ENCODE measurements at places on chromosomes 12 and 14. TPM values are rescaled to one million over a fixed set of nuclear protein-coding genes. Genes with fewer than 3 reads are reported as not detected.

DNA sequence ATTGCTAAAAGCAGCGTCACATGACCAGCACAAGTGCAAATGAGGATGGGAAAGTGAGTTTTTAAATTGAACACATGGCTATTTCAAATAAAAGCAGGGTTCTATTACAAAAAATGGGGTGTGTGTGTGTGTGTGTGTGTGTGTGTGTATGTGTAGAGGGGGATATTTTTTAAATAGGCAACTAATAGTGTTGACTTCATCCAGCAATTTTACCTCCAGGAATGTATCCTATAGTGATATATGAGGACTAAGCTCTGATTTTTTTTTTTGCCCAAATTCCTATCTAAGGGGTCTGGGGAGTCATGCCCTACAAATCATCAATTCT is 78.9 kb upstream of the AMN1 start:
- no peaks in the 10 kb centered on the region for H3K4me1 ChIP-seq
- H3K4me3 ChIP-seq, result no peak overlapping the region
- DNase-seq, result no peak

- H3K4me1 ChIP-seq, result no peaks in the 10 kb centered on the region
- no peaks in the 10 kb centered on the region for H3K27me3 ChIP-seq
- H3K4me3 ChIP-seq, result no peak overlapping the region
Measured at GRCh38 chr12:112175361-112176155, 50.2 kb downstream of the TRAFD1 start.

DNA sequence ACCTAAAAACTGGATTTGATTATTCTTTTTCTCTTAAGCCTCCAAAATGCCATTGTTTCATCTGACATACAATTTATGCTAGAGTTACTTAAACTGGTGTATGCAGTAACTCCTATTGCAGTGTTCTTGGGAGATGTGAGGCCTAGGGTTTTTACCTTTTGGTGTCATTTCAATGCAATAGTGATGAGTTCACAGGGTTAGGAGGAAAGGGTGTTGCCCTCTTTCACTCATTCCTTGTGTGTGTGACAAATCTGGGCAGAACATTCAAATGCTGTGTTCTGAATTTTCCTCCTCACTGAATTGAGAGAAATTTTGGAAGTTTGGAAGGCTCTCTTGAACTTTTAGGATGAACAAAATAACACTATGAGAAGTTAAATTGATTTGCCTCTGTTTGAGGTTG is 69.9 kb downstream of the IGF1 start:
- H3K27ac ChIP-seq, result no peak overlapping the region
- H3K4me1 ChIP-seq, result no peaks in the 10 kb centered on the region
- H3K36me3 ChIP-seq, result no peaks in the 10 kb centered on the region
- no peak overlapping the region for H3K4me3 ChIP-seq

Gene INSM2
- not detected for total RNA-seq

DNA sequence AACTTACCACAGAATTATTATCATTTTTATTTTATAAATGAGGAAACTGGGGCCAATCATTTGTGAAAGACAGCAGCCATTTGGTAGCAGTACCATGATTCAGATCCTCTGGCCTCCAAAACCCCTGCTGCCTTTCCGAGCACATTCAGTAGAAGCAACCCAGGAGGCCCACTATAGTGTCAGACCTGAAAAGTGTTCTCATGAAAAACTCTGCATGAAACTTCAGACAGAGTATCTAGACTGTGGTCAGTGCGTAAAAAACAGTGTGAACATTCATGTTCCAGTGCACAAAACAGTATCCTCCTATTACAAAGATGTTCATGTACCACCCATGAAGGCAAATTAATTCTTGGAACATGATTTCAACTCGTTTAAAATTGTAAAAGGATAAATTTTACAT is 112.0 kb downstream of the EPS8 start:
- H3K4me3 ChIP-seq, result no peak overlapping the region
- no peaks in the 10 kb centered on the region for H3K36me3 ChIP-seq
- no peaks in the 10 kb centered on the region for H3K27me3 ChIP-seq
- no peak overlapping the region for H3K27ac ChIP-seq

DNA sequence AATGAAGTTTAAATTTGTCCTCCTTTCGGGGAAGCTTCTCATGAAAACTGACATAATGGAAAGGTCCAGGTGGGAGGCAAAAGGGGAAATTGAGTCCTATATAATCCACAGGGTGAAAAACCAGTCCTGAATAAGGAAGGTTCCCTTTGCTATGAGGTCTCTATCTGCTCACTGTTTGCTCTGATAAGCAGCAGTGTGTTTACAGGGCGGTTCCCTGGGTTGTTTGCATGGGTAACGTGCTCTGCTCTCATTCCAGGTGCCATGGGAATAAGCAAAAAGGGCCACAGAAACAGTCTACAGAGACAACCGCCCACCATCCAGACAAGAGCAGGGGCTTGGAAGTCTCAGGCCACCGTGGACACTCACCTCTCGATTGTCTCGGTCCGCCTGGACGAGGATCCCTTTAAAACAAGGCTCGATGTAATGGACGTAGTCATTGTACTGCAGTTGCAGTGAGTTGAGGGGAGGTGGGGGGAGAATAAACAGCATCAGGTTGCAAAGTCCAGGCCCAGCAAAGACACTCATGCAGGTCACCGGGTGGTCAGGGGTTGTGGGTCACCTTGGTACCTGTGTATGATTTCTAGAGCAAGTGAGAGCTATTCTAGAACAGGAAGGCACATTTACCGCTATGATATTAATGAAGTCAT is 32.7 kb downstream of the CACNA2D4 start:
- no peaks in the 10 kb centered on the region for H3K4me1 ChIP-seq
- no peak for DNase-seq
- H3K4me3 ChIP-seq, result no peak overlapping the region
- no peaks in the 10 kb centered on the region for H3K36me3 ChIP-seq

- no peak overlapping the region for H3K4me3 ChIP-seq
- no peaks in the 10 kb centered on the region for H3K27me3 ChIP-seq
- H3K27ac ChIP-seq, result no peak overlapping the region
Measured at GRCh38 chr12:116150452-116150851, 127.0 kb downstream of the MED13L start.

GRCh38 chr14:75303381-75303789 is 24.8 kb downstream of the FOS start:
- H3K27me3 ChIP-seq, result no peaks in the 10 kb centered on the region
- H3K27ac ChIP-seq, result no peak overlapping the region

GRCh38 chr12:90062799-90063198 is 354.2 kb upstream of the ATP2B1 start:
- H3K36me3 ChIP-seq, result no peaks in the 10 kb centered on the region
- no peaks in the 10 kb centered on the region for H3K27me3 ChIP-seq
- H3K27ac ChIP-seq, result no peak overlapping the region

Gene KRT2
- not detected for total RNA-seq

DNA sequence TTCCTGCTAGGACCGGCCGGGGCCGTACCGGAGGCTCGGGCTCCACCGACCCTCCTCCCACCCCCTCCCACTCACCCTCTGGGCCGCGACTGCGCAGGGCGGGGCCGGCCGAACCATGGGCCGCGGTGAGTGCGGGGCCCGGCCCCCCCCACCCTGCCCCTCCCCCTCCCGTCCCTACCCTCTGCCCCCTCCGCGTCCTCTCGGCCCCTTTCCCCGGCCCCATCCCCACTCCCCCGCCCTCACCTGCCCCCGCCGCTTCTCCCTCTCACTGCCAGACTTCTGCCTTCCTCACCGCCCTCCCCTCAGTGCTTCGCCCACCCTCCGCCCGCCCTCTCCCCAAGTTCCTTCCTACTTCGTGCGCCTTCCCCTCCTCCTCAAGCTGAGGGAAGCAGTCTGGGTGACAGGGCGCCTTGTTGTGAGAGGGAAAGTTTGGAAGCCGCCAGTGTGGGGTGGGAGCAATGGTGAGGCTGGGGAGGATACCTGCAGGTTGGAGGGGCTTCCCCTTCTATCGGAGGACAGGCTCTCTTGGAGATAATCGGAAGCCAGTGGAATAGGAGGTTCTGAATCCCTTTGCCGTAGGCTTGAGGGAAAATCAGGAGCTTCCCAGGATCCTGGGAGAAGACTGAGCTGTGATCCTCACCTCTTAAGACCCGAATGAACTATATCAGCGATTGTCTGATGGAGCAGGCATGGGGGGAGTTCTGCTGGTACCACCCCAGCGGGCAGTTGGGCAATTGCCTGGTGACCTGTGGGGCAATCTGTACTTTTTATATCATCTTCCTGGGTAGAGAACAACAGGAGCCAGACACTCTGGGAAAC is 472 bp downstream of the MBD6 start:
- H3K4me1 ChIP-seq, result peaks cover 27% of the 10 kb centered on the region
- peak overlapping the region; percentile 57 for H3K4me3 ChIP-seq
- peaks cover 11% of the 10 kb centered on the region for H3K36me3 ChIP-seq
- peak overlapping the region; percentile 93 for H3K27ac ChIP-seq
- no peaks in the 10 kb centered on the region for H3K27me3 ChIP-seq

DNA sequence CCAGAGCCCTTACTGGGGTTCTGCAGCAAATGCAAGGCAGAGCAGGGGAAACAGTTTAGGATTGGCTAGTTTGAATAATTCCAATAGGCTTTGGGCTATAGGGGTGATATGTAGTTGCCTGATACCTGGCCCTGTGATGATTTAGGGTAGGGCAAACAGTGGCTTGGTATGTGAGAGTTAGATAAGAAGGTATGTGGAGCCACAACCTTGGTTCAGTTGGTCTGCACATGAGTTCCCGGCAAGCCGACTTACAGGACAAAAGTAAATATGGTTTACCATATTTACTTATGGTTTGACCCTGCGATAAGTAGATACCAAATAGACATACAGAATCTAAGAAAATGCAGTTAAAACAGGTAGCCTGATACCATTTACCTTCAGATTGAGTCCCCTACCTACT is 8.3 kb upstream of the CAPRIN2 start:
- H3K36me3 ChIP-seq, result no peaks in the 10 kb centered on the region
- no peak overlapping the region for H3K27ac ChIP-seq
- H3K4me1 ChIP-seq, result no peaks in the 10 kb centered on the region
- no peak for DNase-seq

- no peaks in the 10 kb centered on the region for H3K4me1 ChIP-seq
- no peaks in the 10 kb centered on the region for H3K27me3 ChIP-seq
- no peak overlapping the region for H3K4me3 ChIP-seq
- no peak for DNase-seq
Measured at GRCh38 chr12:54251667-54252284, 28.1 kb downstream of the CBX5 start.

GRCh38 chr12:119322301-119322723 is 12.2 kb upstream of the CCDC60 start:
- no peak for DNase-seq
- no peaks in the 10 kb centered on the region for H3K27me3 ChIP-seq
- H3K4me3 ChIP-seq, result no peak overlapping the region
- no peak overlapping the region for H3K27ac ChIP-seq

DNA sequence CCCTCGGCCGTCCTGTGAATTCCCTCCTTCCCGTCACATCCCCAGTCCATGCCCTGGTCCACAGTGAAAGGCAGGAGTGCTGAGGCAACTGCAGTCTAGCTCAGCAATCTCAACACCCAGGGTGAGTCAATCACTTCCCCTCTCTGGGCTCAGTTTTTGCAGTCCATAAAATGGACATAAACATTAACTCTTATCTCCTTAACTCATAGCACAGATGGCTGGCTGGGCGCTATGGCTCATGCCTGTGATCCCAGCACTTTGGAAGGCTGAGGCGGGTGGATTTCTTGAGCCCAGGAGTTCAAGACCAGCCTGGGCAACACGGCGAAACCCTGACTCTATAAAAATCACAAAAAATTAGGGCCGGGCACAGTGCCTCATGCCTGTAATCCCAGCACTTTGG is 32.4 kb downstream of the CAMKK2 start:
- no peaks in the 10 kb centered on the region for H3K4me1 ChIP-seq
- DNase-seq, result no peak
- no peak overlapping the region for H3K4me3 ChIP-seq

Gene SVOP
- 1.3 TPM for total RNA-seq

Gene ASPG
- total RNA-seq, result 0.19 TPM

Gene FOXG1
- not detected for total RNA-seq

DNA sequence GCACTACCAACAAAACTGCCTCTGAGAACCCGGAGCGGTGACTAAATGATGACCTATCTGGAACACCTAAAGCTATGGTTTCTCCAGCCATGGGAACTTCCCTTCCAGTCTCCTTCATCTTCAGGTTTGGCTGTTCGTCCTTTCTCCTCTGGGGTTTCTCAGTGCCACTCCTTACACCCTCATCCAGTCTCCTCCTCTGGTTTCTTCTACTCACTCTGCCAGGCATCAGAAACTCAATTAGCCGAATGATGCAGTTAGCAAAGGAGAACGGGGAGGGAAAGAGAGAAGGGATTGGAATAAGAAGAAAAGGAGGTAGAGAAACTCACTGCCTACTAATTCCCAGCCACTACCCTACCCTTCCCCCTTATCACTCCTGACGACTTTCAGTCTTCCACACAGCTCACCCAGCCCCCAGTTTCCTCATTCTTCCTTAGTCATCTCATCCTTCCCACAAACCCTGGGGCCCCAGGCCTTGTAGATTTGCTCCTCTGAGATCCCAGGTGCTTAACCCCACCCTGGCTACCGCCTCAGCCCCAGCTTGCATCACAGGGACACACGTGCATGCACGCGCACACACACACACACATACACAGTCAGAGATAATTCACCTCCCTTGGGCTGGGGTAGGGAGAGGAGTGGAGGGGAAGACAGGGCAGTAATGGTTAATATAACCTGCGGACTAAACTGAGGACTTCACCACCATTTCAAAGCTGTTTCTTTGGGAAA is 13.0 kb downstream of the FGD6 start:
- no peak overlapping the region for H3K4me3 ChIP-seq
- no peaks in the 10 kb centered on the region for H3K27me3 ChIP-seq
- H3K4me1 ChIP-seq, result peaks cover 20% of the 10 kb centered on the region
- H3K36me3 ChIP-seq, result no peaks in the 10 kb centered on the region
- no peak overlapping the region for H3K27ac ChIP-seq

Gene ALX1
- not detected for total RNA-seq

GRCh38 chr12:32548691-32549281 is 130.3 kb upstream of the DNM1L start:
- H3K4me1 ChIP-seq, result peaks cover 38% of the 10 kb centered on the region
- H3K27me3 ChIP-seq, result no peaks in the 10 kb centered on the region
- peak overlapping the region; percentile 43 for H3K27ac ChIP-seq
- H3K4me3 ChIP-seq, result no peak overlapping the region
- DNase-seq, result peak; percentile 40

Gene NAV3
- total RNA-seq, result 2.2 TPM

Measured in pancreas (tissue), 10 donors.